ENCODE measurements at places on chromosomes 7 and 10.

DNA sequence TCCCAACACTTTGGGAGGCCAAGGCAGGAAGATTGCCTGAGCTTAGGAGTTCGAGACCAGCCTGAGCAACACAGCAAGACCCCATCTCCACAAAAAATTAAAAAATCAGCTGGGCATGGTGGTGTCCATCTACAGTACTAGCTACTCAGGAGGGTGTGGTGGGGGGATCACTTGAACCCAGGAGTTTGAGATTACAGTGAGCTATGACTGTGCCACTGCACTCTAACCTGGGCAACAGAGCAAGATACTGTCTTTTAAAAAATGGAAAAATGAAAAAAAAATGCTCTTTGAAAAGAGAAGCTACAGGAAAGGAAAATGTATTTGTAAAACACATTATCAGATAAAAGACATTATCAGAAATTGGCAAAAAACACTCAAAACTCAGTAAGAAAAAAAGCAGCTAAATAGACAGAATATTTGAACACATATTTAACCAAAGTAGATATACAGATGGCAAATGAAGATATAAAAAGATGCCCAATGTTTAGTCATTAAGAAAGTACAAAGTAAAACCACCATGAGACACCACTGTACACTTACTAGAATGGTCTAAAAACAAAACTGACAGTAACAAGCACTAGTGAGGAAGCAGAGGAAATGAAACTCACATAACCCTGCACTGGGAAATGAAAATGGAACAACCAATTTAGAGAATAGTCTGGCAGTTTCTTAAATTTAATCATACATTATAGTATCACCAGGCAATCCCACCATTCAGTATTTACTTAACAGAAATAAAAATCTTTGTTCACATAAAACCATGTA lies 40.5 kb downstream of the NRBF2 start:
- DNase-seq = no peak

DNA sequence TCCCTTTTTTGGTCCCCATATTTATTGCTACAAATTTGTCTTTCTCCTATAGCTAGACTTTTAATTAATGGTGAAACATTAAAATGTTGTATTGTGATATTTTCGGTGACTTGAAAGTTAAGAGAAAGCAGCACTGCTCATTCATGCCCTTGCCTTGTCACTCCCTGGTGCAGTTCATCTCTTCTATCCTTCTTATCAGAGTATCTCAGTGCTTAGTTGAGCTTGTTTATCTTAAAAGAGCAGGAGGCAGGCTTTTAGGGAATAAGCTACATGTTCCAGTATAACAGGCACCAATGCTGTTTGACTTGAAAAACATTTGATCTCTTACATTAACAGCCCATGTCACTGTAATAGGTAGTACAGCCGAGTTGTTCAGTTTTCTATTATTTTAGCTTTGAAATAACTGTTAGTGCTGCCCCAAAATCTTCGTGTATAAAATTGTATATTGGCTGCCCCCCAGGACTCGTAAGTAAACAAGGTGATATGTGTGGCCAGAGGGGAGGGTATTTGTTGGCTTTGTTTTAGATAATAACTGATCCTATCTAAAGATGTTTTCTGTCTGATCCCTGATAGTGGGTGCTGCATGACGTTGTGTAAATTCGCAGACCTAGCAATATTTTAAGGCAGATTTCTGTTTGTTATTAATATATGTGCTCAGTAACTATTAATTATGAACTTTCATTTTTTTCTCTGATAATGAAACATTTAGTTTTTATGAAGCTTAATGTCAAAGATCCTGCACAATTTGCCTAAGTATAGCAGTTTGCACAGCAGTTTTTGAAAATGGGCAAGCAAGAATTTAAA lies 96.5 kb downstream of the BTRC start:
- DNase-seq = no peak

- DNase-seq = no peak
Measured at GRCh38 chr7:108124820-108125219, 5.3 kb downstream of the LAMB4 start.

DNA sequence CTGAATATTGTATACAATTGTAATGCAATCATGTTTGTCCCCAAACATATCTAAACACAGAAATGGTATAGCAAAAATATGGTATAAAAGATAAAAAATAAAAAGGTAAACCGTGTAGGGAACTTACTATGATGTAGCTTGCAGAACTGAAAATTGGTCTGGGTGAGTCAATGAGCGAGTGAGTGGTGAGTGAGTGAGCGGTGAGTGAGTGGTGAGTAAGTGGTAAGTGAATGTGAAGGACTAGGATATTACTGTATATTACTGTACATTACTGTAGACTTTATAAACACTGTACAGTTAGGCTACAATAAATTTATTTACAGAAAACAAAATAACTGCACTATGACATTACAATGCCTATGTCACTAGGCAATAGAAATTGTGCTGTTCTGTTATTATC lies 1163.2 kb upstream of the SORCS1 start:
- DNase-seq = no peak

GRCh38 chr10:30190577-30191552 lies 131.5 kb upstream of the JCAD start:
- DNase-seq = no peak

All from 8988T (cell line).